ENCODE measurements at places on chromosomes 7 and 10.
A peak's percentile ranks its signal among the peaks of the same experiment; 100 is the strongest.

DNA sequence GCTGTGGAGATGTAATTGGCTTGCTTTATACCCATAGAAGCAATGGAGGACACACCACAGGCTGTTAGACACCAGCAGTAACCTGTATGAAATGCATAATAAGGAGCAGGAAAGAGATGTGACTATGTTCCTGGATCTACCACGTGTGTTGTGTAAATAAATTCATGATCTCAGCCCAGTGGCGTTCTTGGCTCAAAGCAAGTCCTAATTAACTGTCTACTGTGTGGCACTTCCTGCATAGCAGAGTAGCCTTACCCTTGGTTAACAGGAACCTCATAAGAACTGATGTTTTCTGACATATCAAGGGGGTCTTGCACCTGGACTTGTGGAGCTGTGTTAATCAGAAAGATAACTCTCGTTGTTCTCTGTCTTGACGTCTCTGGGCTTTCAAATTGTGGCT, 25.7 kb upstream of the FAM180A start:
- no peak for DNase-seq

- no peak for DNase-seq
Measured at GRCh38 chr7:142408794-142409193, 150.9 kb upstream of the PRSS58 start.

DNA sequence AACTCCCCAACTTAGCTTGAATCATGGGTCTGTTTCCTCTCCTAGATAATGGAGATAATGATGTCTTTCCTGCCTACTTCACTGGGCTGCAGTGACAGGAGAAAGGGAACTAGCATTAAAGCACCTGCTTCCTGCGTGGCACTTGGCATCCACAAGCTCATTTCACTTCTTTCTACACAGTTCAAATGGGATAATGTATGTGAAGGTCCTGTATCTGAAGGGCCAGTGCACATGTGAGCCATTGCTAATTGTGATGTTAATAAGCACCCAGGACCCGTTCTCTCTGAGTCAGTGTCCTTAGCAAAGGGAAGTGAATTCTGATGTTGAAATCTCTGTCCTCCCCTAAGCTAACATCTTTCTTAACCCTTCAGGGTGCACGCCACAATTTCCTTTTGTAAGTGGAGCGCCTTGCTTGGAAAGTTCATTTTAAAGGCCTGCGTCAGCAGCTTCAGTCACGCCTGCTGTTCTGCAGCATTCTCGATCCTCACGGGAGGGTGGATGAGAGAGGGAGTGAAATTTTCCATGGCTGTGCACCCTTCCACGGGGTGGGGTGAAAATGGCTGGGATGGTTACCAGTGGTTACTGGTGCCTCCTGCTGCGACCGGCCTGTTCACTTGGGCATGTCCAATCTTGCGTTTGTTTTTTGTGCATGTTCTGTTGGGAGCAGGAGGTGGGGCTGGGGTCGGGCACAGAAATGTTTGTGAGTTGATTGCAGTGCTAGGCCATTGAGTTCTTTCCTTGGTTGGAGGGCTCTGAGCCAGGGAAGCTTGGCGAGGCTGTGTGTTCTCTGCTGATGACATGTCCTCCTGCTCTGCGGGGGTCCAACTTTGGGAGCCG, 59.2 kb downstream of the HK1 start:
- no peak for DNase-seq

- DNase-seq: no peak
Measured at GRCh38 chr10:79132681-79133381, 64.1 kb downstream of the ZMIZ1 start.

- DNase-seq: no peak
Measured at GRCh38 chr7:75704928-75705327, 33.8 kb downstream of the HIP1 start.

- DNase-seq: no peak
Measured at GRCh38 chr10:109411917-109412316, 511.4 kb downstream of the XPNPEP1 start.

GRCh38 chr7:94367949-94368348, 26.7 kb upstream of the COL1A2 start:
- DNase-seq: no peak

- DNase-seq: no peak
Measured at GRCh38 chr7:158840604-158841003, 11.3 kb upstream of the ESYT2 start.

DNA sequence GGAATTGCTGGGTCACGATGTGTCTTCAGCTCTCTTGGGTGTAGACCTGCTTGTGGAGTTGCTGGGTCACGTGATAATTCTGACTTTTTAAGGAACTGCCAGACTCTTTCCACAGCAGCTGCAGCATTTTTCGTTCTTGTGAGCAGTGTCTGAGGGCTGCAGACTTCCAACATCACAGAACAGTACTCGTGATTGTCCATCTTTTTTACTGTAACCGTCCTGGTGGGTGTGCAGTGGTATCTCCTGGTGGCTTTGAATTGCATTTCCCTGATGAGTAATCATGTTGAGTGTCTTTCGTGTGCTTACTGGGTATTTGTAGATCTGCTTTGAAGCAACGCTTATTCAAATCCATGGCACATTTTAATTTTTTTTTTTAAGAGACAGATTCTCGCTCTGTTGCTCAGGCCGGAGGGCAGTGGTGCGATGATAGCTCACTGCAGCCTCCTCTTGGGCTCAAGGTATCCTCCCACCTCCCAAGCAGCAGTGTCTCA, 22.7 kb downstream of the INPP5A start:
- DNase-seq: no peak

DNA sequence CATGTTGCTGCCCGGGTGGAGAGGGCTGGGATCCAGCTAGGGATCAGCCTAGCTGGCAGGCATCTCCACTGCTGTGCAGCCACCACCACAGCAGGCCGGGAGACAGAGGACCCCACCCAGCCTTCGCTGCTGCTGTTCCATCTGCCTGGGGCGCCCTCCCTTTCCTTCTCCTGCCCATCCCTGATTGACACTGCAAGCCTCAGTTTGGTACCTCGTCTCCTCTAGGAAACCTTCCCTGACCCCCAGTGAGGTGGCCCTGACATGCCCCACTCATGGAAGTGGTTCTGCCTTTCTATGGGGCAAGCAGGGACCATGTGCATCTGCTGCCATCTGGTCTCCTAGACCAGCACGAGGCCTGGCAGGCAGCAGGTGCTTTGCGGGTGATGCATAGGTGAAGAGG, 30.4 kb upstream of the DPYSL4 start:
- no peak for DNase-seq

GRCh38 chr7:451255-452225, 68.1 kb downstream of the PDGFA start:
- DNase-seq: no peak

GRCh38 chr7:111788286-111789047, 226.2 kb upstream of the IMMP2L start:
- DNase-seq: no peak

DNA sequence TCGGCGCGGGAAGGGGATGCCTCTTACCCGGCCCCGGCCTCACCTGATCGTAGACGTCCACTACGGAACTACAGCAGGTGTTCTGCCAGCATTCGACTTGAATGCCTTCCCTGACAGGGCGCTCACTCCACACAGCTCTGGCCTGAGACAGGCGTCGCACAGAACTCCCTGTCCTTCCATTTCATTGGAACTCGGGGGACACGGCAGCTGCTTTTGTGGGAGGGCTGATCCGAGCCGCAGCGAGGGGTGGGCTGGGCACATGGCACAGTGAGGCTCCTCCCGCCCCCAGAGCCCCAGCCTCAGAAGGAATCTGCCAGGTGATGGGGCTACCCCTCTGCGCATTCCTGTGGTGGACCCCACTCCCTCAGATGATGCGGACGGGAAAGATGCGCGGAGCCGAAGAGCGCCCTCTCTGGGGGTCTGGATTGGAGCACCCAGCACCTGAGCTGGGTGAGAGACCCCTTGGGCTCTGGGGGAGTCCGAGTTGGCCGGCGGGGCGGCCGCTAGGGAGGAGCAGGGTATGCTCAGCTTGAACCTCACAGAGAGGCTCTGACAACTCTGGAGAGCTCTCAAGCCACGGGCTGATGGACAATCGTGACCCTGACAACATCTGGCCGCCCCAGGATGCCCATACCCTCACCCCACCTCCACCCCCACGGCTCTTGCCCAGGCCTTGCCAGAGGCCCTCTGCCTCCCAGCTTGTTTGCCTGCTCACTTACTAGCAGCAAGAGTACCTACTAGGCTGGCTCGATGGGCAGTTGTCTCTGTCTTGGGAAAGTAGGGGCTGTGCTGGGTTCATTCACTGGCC, 36.6 kb downstream of the RASGEF1A start:
- DNase-seq: no peak

GRCh38 chr7:127252377-127252713, 396 bp downstream of the GRM8 start:
- no peak for DNase-seq

- DNase-seq: no peak
Measured at GRCh38 chr10:76274933-76275332, 843.5 kb downstream of the LRMDA start.

DNA sequence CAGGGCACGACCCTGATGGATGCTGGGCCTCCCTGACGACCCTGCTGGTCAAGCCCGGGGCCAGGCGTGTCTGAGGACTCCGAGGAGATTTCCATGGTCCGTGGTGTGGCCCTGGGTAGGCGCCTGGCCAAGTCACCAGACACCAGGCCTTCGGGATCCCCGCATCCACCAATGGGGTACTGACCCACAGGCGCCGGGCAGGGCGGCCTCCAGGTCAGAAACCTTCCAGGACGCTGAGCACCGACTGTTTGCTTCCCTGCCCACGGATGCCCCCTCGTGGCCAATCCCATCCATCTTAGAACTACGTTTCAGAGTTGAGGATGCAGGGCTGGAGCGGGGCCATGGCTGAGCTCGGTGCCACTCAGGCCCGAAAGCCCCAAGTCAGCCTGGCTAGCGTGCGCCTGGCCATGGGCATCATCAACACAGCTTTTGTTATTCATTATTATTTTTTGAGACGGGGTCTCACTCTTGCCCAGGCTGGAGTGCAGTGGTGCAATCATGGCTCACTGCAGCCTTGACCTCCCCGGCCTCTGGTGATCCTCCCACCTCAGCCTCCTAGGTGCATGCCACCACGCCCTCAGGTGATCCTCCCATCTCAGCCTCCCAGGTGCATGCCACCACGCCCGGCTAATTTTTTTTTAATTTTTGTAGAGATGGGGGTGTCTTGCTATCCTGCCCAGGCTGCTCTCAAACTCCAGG, 7.1 kb upstream of the AMZ1 start:
- peak; percentile 81 for DNase-seq

GRCh38 chr7:44482502-44483485, 7.7 kb downstream of the NUDCD3 start:
- DNase-seq: no peak

GRCh38 chr7:28062197-28062991, 118.2 kb downstream of the JAZF1 start:
- DNase-seq: peak; percentile 66

Measured in liver (tissue), 10 donors.